ENCODE measurements at places on chromosomes 3 and 15.

GRCh38 chr3:44995142-44995770 lies 19.2 kb downstream of the EXOSC7 start:
- DNase-seq = no peak

GRCh38 chr15:72982714-72983113 lies 69.5 kb upstream of the NEO1 start:
- DNase-seq = no peak

GRCh38 chr15:101611007-101611406 lies 41.2 kb downstream of the TM2D3 start:
- DNase-seq = no peak

GRCh38 chr3:3110749-3111361 lies 681 bp upstream of the IL5RA start:
- no peak for DNase-seq

DNA sequence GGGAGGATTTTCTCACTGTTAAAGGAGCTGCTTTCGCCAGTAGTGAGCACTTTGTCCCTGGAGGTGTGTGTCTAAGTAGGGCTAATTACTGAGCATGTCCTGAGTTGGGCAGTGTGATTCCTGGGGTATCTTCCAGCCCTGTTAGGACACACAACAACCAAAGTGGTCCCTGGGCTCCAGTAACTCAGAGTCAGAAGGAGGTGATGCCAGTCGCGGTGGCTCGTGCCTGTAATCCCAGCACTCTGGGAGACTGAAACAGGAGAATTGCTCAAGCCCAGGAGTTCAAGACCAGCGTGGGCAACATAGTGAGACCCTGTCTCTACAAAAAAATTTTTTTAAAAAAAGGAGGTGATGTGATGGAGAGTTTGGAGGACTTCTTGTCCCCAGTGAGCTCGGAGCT lies 37.5 kb downstream of the PML start:
- DNase-seq = no peak

DNA sequence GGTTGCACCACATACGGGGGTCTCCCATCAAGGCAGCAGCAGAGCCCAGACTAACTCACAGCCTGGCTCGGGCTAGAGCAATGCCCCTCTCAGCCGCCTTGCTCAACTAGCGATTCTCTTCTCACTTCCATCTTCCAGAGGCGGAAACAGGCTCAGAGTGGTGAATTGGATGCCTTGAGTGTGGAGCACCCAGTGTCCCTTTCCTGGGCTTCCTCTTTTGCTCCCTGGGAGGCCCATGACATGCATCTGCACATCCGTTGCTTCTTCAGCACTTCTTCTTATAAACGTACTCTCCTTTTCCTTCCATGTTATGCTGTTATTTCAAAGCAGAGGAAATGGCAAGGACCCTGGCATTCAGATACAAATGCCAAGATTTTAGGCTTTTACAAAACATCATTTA lies 2.1 kb upstream of the IQSEC1 start:
- DNase-seq = no peak
